ENCODE measurements at places on chromosomes 7 and 10.

DNA sequence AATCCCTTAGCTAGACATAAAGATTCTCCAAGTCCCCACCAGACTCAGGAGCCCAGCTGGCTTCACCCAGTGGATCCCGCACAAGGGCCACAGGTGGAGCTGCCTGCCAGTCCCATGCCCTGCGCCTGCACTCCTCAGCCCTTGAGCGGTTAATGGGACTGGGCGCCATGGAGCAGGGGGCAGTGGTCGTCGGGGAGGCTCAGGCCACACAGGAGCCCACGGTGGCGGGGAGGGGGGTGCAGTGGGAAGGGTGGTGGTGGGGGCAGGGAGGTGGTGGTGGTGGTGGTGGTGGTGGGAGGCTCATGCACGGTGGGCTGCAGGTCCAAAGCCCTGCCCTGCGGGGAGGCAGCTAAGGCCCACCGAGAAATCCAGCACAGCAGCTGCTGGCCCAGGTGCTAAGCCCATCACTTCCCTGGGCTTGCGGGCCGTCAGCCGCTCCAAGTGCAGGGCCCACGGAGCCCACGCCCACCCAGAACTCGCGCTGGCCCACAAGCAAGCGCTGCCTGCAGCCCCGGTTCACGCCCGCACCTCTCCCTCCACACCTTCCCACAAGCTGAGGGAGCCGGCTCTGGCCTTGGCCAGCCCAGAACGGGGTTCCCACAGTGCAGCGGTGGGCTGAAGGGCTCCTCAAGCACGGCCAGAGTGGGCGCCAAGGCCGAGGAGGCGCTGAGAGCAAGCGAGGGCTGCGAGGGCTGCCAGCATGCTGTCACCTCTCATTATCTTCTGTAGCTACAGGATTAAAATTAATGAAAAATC, 732.5 kb upstream of the POM121L12 start:
- DNase-seq, result no peak

GRCh38 chr10:69222157-69223027, 2.3 kb downstream of the HKDC1 start:
- DNase-seq, result peak; percentile 88

GRCh38 chr7:30970074-30970473, 6.3 kb downstream of the GHRHR start:
- no peak for DNase-seq

DNA sequence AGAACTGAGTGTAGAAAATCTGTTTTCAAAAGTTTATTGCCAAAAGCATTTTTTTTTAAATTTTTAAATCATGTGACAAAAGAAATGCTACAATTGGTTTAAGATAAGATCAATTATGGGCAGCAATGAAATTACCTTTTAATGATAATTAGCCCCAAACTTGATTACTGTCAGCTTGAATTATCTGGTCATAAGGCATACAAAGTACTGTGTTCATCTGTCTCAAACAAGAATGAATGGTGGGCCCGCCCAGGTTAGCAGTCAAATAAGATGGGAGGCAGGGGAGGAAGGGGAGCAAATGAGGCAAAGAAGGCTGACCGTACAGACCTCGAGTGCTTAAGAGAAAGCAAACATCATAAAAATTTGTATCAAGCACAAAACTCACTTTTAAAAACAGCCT, 68.1 kb downstream of the JAZF1 start:
- DNase-seq, result no peak

- DNase-seq, result peak; percentile 41
These were observed 527.8 kb downstream of the MDFIC start for GRCh38 chr7:115449689-115450088.

DNA sequence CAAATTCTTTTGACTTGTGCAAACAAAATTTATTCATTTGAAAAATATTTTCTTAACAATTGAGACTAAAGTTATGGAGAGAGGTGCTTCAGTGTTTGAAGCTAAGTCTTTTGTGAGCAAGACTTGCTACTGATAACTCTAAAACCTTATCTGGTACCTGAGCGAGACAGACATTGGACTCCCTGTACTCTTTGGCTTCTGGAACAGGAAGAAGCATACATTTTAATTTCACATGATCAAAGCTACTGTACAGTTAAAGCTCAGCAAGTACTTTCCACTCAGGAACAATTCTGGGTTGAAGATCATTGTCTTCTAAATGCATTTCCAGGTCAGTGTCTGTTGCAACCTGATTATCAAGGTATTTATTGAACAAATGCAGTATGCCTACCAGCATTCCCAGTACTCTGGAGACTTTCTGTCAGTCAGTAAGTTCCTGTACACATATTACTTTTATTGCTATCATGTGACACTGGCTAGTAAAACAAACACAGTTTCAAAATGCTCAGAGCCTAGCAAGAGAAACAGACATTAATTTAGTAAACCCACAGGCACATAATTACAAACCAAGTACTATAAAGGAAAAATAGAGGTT, 42.4 kb downstream of the CABCOCO1 start:
- no peak for DNase-seq

GRCh38 chr7:28531291-28531690, 119.0 kb downstream of the CREB5 start:
- DNase-seq, result no peak

DNA sequence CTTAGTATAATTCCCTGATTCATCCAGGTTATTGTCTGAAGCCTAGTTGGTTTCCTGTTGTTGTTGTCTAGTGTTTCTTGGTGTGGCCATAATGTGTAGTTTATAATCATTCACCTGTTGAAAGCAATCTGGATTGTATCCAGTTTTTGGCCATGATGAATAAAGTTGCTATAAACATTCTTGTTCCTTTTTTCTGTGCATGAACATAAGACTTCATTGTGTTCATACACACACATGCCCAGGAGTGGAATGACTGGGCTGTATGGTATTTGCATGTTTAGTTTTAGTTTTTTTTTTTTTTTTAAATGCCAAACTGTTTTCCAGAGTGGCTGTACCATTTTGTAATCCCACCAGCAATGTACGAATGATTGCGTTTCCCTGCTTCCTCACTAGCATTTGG, 349.8 kb downstream of the SDK1 start:
- DNase-seq, result no peak

- DNase-seq, result no peak
These were observed 230.1 kb upstream of the PRPS1L1 start for GRCh38 chr7:18257711-18258110.

DNA sequence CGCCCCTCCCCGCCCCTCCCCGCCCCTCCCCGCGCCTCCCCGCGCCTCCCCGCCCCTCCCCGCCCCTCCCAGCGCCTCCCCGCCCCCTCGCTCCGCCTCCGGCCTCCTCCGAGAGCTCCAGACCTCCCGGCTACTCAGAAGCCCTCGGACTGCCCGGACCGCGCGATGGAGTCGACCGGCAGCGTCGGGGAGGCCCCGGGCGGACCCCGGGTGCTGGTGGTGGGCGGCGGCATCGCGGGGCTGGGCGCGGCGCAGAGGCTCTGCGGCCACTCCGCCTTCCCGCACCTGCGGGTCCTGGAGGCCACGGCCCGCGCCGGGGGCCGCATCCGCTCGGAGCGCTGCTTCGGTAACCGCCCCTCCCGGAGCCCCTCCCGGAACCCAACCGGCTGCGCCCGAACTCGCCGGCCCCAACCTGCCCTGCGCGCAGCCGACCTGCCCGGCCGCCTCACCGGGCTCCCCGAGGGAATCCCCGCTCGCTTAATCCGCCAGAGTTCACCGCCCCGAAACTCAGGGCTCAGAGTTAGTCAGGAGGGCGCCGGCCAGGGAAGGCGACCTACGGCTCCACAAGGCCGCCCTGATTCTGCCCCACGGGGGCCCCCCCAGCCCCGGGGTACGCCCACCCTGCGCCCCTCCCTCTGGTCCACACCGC, at the start of gene PAOX:
Gene PAOX (plus strand): TSS at position 111 of the 649 bp plus-strand sequence. CDS start 55 bp downstream, at position 166.
- DNase-seq, result peak; percentile 56
